Tibial nerve (tissue), 4 donors: ENCODE measurements at places on chromosomes 4 and X. TPM values are rescaled to one million over a fixed set of nuclear protein-coding genes. Genes with fewer than 3 reads are reported as not detected.

DNA sequence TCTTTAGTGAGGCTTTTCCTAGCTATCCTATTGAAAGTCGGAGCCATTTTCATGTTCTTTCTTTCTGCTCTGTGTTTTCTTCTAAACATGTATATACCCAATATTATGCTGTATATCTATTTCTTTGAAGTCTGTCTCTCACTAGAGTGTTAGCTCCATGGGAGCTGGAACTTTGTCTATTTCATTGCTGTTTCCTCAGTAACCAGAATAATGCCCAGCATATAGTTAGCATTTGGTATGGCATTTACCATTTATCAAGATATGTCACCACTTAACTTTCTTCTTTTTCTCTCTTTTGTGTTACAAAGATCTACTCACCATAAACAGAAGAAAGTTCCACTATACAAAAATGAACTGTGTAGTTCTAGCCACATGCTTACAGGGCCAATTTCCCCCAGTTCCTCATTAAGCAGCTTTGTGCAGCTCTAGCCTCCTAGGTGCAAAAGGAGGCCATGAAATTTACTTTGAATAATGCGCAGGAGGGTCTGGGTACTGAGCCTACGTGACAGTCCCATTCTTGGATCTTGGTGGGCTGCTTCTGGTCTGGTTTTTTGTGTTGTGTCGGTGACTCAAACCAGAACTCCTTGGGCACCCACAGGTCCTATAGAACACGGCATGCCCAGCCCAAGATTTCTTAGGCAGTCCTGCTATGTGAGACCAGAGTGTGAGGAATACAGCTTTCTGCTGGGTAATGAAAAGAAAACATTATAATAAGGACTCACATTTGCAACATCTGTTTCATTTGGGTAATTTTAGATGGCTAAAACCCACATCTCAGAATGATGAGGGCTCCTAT, 302.3 kb upstream of the IGFBP7 start:
- no peak for DNase-seq

GRCh38 chrX:54560411-54560810, 30.4 kb downstream of the GNL3L start:
- no peak for DNase-seq

GRCh38 chr4:104930298-104930697, 216.4 kb upstream of the TET2 start:
- DNase-seq, result no peak

DNA sequence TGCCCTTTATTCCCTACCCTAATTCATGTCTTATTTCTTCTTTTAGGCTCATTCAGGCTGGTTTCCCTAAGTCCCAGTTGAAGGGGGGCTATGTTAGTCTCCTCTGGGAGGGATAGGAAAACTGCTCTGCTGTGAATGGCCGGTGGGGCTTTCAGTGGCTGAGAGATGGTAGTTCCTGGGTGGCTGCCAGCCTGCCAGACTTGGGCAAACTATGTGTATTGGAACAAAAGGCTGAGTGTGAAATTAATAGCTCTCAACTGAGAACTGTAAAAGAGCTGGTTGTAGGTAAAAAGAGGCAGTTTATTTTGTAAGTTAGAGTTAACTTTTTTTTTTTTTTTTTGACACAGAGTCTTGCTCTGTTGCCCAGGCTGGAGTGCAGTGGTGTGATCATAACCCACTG, 28.8 kb downstream of the ARHGAP10 start:
- no peak for DNase-seq

DNA sequence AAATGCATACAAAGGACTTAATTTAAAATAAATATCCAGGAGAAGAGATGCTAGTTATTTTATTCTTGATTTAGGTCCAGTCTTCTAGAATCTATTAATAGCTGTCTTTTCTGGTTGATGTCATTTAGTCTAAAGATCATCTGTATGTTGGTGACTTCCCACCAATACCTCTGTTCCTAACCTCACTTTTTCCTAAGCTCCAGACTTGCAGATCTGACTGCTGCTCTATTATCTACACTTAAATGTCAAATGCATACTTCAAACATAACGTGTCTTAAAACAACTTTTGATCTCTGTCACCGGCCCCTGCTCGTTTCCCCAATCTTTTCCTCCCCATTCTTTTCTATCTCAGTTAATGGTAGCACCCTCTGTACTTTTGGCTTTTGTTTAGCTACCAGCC, 133.3 kb downstream of the STIM2 start:
- no peak for DNase-seq

GRCh38 chrX:114797494-114797893, 213.6 kb downstream of the HTR2C start:
- no peak for DNase-seq

- DNase-seq, result no peak
These were observed 3.1 kb upstream of the FAM241A start for GRCh38 chr4:112142182-112142581.

SPANXC gene
- total RNA-seq, result not detected

MAGEA1 gene
- not detected for total RNA-seq
